Stimulated activated CD8-positive, alpha-beta memory T cell treated with anti-CD3 and anti-CD28 coated beads, Interleukin-4, amount 100 ng/mL, for 4 hours (primary cell): ENCODE measurements at places on chromosomes 5 and 9.

DNA sequence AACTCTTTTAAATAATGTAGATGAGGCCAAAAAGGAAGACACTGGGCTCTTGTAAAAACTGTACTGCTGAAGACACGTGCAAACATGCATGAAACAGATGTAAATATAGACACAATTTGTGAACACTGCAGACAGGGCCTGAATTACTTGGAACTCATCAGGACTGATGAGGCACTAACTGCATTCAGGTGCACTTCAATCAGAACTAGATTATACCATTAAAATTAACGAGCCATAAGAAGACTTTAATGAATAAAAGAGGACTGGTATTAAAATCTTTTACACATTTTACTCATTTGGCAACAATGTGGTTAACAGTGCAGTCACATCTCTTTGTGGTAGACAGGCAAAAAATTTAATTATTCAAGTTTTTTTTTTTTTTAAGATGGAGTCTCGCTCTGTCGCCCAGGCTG is 13.4 kb upstream of the ZCCHC9 start:
- no peak for DNase-seq

DNA sequence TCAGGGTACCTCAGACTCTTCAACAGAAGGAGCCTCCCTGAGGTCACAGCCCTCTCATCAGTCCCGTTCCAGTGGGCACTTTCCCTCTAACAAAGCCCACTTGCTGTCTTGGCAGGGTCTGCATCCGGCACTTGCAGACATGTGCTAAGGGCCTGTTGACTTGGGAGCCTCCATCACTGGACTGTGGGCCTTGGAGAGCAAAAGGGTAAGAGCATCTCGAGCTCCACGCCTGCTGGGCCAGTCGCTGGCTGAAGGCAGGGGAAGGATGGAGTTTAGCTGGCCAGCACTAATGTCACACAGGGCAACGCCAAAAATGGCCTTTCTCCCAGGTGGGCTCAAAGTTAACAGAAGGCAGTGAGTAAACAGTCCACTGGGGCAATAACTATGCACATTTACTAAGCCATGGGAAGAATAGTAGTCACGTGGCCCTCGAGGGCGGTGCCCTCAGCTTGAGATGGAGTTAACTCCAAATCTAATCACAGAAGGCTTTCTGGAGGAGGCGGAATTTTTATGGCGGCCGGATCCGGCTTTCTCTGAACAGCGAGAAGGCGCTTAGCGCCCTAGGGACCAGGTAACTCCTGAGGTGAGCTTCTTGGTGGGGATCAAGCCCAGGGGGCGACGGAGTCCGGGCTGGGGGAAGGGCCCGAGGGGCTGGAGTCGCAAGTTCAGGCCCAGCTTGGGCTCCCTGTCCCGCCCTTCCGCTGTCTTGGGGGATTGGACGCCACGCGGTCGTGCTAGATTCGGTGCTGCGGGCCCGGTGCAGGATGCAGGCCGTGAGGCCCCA is 2.0 kb upstream of the NSD1 start:
- no peak for DNase-seq

GRCh38 chr5:169433221-169433651 is 132.3 kb upstream of the SLIT3 start:
- DNase-seq = no peak

DNA sequence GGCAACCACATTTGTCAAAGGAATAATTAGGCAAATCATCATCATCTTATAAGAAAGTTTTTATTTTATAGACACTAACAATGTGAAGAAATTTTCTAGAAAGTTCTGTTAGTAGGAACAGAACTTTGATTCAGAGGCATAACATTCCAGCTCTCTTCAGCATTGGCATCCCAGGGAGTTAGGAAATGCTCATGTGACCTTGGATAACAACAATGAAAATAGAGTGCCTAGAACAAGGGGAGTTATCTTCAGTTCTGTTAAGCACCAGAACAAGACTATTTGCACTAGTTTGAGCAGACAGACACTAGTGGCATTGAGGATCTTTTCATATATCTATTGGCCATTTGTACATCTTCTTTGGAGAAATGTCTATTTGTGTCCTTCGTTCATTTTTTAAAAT is 7.0 kb upstream of the NMUR2 start:
- no peak for DNase-seq

GRCh38 chr5:91059409-91059808 is 323.7 kb downstream of the ARRDC3 start:
- no peak for DNase-seq

DNA sequence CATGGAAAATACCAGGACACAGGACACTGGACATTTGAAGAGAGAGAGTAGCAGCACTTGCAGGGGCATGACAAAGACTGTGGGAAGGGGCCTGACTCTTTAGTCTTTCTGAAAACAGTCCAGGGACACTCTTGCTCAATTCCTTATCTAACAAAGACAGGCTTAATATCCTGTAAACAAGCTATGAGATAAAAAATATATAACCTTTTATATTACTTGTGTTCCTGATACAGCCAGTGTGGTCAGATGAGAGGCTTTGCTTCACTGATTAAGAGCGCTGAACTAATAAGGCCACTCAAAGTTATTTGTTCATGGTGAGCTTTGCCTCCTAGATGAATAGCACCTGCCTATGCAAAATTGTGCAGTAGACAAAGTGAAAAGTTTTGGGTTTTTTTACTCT is 518.7 kb downstream of the LRRC70 start:
- DNase-seq = no peak

DNA sequence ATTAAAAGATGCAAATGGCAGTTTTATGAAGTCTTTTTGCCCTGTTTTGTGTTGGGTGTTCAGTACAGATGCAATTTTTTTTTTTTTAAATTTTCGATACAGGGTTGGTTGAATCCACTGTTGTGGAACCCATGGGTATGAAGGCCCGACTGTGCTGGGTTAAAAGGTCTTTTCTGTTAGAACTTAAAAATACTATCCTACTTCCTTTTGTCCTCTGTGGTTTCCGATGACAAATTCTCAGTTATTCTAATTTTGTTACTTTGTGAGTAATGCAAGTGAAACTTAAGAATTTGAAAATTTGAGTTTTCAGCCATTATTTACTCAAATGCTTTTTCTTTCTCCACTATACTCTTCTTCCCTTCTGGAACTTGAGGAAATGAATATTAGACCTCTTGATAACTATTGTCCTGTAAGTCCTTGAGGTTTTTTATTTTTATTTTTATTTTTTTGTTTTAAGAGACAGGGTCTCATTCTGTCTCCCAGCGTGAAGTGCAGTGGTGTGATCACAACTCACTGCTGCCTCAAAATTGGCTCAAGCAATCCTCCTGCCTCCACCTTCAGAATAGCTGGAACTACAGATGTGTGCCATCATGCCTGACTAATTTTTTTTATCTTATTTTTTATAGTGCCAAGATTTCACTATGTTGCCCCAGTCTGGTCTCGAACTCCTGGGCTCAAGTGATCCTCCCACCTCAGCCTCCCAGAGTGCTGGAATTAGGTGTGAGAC is 67.5 kb downstream of the ZCCHC7 start:
- DNase-seq = no peak

GRCh38 chr5:152994033-152994680 is 496.3 kb upstream of the GRIA1 start:
- no peak for DNase-seq

GRCh38 chr5:94670726-94671125 is 52.3 kb downstream of the SLF1 start:
- no peak for DNase-seq

GRCh38 chr5:170522211-170523141 is 18.7 kb downstream of the KCNIP1 start:
- DNase-seq = no peak

DNA sequence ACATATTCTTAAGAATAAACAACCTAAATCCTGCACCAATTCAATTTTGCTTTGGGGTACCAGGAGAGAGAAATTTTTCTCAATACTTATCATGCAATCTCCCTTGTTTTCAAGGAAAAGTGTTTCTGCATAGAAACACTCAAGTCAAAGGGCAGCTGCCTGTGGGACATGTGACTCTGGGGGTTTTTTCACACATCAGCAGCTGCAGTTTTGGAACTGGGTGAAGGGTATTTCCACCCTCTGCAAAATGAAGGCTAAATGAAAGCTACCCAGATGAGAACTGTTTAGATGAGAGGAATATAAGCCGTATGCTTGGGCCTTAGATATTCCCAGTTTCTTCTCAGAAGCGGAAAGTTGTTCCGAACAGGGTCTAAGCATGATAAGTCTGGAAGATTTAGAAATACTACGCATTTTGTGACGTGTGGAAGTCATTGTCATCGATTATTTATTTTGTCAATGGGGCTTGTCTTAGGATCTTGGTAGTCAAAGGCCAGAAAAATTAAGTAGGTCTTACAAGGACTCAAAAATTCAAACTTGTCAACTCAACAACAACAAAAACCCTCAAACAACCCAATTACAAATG is 64.3 kb upstream of the BOD1 start:
- no peak for DNase-seq

DNA sequence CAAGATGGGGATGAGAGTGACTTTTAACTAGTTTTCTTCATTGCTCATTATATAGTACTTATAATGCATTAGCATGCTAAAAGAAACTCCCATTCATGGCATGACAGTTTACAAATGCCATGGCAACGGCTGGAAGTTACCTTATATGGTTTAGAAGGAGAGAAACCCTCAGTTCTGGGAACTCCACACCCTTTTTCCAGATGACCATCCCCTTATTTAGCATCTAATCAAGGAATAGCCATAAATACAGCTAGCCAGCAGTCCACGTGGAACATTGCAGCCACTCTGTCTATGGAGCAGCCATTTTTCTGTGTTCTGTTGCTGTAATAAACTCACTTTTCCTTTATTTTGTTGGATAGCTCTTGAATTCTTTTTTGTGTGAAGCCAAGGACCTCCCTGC is 1137.8 kb downstream of the CDH18 start:
- no peak for DNase-seq

DNA sequence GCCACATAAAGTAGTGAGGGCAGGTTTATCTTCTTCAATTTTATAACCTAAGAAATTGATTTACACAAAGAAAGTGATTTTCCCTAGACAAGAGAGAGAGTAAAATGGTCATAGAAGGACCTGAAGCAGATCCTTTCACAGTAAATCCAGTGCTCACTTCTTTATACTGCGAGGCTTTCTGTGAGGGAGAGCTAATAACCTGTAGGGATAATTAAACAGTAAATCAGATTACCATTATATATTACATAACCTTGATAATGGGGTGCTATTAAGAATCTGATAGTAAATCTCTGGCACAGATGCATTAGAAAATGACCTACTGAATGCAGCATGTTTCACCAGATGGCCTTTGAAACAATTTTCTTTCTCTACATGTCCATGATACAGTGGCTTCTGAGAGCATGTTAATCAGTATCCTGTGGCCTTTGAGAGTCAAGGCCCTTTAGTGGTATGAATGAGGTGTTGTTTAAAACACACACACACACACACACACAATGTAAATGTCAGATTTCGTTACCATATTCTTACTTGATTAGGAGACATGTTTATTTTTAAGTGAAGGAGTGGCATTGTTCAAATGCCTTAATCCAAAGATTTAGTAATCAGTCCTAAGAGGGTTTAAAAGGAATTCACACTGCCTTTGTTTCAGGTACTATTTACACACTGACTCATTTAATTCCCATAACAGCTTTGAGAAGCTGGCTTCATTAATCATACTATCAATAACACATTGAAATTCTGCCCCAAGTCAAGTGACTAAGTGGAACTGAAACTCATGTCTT is 124.7 kb downstream of the ALDH1A1 start:
- no peak for DNase-seq
